ENCODE measurements at places on chromosomes 1 and 21.

GRCh38 chr1:94852788-94853187 is 32.6 kb downstream of the SLC44A3 start:
- no peak for DNase-seq

GRCh38 chr1:54282101-54282847 is 82.3 kb downstream of the MRPL37 start:
- DNase-seq: no peak

GRCh38 chr1:234533975-234534876 is 55.2 kb upstream of the TARBP1 start:
- DNase-seq: no peak

- no peak for DNase-seq
These were observed 57.3 kb downstream of the PKN2 start for GRCh38 chr1:88741413-88741812.

GRCh38 chr21:42027085-42027821 is 17.1 kb upstream of the ZBTB21 start:
- DNase-seq: no peak

DNA sequence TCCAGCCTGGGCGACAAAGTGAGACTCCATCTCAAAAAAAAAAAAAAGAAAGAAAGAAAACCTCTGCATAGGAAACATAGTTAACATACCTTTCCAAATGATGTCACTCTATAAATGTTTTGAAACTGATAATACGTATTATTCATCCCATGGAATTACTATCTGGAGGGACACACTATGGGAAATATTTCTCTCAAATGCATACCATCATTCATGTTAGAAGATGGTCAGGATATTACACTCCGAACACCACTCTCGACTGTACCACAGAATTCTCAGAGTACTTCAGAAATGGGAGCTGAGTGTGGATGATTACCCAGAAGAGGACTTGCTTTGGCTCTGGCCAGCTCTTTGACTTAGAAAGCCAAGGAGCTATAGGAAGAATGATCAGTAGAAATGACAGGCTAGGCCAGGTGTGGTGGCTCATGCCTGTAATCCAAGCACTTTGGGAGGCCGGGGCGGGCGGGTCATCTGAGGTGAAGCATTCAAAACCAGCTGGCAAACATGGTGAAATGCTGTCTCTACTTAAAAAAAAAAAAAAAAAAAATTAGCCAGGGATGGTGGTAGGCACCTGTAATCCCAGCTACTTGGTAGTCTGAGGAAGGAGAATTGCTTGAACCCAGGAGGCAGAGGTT is 5.2 kb upstream of the LIN28A start:
- DNase-seq: no peak

DNA sequence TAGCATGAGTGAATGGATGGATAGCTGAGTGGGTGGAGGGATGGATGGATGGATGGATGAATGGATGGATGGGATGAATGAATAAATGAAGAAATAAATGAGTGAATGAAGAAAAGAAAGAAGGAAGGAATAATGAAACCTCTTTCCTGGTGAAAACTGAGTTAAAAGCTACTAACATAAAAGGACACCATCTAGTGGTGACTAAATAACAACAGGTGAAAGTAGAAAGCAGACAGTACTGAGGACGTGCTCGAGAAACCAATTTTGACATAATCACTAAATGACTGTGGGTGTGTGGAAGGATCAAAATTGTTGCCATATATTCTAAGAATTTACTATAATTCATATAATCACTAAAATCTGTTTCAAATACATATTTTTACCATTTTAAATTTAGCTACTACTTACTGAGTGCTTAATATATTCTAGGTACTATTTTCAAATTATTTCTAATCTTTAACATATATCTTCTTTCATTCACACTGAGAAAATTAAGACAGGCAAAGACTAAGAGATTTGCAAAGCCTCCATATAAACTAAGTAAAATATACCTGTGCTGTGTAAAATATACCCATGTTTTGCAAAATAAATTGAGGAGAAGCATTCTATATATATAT is 522.9 kb downstream of the LRRIQ3 start:
- DNase-seq: no peak

DNA sequence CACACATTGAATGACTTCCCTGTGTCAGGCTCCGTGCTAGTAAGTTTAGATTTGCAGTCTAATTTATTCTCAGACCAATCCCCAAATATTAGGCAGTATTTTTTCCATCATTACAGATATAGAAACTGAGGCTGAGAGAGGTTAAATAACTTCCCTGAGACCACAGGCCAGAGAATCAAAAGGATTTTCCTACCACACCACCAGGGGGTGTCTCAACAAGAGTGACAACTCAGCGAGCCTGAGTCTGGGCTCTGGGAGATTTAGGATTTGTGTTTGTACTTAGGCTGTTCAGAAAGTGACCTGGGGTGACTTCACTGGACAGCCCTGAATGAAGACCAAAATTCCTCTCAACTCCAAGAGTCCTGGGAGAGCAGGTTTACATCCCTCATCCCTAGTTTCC is 13.3 kb upstream of the LCE5A start:
- no peak for DNase-seq

- no peak for DNase-seq
These were observed 31.7 kb downstream of the TRIM11 start for GRCh38 chr1:228374711-228375577.

GRCh38 chr1:30526652-30527345 is 196.6 kb downstream of the MATN1 start:
- DNase-seq: no peak

DNA sequence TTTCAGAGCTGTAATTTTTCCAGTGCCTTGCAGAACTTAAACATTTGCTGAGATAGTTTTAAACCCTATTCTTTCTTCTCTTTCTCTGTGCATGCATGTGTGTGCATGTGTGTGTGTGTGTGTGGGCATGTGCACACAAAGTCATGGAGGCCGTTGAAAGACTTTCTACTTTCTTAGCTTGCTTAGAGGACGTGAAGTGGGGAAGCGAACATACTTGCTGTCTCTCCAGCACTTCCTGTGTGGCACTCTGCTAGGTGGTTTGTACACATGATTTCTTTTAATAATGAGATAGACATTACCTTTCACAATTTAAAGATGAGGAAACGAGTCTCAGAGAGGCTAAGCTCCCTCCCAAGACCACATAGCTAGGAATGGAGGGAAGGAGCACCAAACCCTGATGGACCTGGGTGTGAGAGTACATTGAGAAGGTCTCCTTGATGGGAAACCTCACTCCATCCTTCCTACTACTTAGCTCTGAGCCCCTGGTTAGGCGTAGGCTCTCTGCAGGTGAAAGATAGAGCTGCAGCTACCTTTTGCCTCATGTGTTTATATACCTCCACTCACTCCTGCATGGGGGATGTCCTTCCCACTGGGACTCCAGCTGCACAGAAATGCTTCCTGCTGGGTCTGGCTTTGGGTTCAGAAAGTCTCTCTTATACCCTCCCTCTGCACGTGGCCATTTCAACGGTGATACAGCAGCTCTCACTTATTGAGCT is 101.9 kb upstream of the USP24 start:
- no peak for DNase-seq

GRCh38 chr1:160544647-160545046 is 21.6 kb upstream of the SLAMF6 start:
- DNase-seq: no peak

GRCh38 chr1:243705585-243705984 is 144.5 kb downstream of the AKT3 start:
- no peak for DNase-seq

DNA sequence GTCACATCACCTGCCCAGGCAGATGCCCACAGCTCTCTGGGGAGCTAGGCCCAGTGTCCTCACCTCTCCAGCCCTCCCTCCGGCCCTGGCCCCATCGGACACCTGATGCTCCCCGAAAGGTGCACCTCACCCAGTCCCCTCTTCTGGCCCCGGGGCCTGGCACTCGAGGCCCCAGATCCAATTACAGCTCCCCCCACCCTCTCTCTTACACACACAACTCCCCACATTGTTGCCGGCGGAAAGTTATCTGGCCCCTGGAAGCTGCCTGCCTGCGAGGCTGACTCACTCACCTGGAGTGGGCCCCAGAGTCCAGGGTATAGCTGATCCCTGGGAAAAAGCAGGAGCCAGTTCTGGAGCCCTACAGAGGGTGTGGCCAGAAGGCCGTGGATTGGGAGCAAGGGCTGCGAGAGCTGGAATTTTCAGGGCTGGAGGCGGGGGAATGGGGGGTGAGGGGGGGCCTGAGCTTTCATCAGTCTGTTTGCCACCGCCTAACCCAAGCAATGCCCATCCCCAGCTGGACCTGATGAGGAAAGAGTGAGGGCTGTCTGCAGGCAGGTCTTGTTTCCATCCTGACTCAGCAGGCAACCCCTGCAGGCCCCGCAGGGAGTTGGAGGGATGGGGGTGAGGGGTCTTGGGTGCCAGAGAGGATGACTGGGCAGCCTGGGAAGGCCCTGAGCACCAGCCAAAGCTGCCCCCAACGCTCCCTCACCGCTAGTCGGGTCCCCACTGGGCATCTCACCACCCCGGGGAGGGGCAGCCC is 948 bp downstream of the FBXO2 start:
- DNase-seq: no peak

DNA sequence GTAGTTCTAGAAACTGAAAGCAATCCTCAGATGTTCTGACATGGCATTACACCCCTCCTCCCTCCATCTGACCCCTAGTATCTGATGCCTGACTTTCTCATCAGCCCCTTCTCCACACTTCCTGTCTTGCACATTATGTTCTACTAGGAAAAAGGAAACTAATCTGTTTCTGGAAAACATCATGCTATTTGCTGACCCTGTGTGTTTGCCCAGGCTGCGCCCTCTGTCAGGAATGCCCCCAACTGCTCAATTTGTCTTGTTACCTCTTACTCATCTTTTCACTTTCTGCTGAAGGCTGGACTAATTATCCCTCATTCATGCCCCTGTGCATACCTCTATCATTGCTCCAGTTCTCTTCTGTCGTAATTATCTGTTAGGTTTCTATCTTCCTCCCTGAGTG is 37.5 kb upstream of the DAB1 start:
- no peak for DNase-seq

- DNase-seq: no peak
These were observed 61.1 kb downstream of the GADD45A start for GRCh38 chr1:67745875-67746698.

DNA sequence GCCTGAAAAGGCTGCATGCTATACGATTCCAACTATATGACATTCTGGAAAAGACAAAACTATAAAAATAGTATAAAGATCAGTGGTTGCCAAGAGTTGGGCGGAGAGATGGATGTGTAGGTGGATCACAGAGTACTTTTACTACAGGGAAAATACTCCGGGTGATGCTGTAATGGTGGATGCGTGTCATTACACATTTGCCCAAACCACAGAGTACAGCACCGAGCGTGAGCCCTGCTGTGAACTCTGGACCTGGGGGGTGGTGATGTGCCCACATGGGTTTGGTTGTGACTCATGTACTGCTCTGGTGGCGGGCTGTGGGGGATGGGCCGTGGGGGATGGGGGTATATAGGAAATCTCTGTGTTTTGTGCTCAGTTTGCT is 162.7 kb upstream of the COL6A1 start:
- peak; percentile 35 for DNase-seq

GRCh38 chr21:31279214-31279613 is 64.8 kb downstream of the TIAM1 start:
- DNase-seq: no peak

DNA sequence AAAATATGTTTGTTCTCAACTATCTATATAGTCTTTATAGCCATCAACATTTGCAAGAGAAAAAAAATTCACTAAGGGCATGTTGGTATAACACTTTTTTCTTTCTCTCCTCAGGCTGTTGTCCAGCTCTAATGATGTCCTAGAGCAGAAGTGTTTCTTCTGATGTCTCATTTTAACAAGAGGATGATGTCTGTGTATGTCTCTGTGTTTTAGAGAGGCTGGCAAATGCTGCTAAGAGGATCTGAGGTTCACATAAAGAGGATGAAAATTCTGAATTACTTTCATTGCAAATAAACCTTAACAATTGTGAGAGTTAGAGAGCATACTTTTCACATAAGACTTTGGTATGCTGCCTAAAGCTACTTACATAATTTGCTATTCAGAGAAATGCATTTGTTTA is 2.6 kb upstream of the BRINP3 start:
- DNase-seq: no peak

GRCh38 chr1:112761714-112762480 is 46.8 kb upstream of the PPM1J start:
- no peak for DNase-seq

- DNase-seq: no peak
These were observed 55.2 kb downstream of the LRRC53 start for GRCh38 chr1:74457253-74457652.

- no peak for DNase-seq
These were observed 115.3 kb downstream of the LTN1 start for GRCh38 chr21:28877318-28877884.

DNA sequence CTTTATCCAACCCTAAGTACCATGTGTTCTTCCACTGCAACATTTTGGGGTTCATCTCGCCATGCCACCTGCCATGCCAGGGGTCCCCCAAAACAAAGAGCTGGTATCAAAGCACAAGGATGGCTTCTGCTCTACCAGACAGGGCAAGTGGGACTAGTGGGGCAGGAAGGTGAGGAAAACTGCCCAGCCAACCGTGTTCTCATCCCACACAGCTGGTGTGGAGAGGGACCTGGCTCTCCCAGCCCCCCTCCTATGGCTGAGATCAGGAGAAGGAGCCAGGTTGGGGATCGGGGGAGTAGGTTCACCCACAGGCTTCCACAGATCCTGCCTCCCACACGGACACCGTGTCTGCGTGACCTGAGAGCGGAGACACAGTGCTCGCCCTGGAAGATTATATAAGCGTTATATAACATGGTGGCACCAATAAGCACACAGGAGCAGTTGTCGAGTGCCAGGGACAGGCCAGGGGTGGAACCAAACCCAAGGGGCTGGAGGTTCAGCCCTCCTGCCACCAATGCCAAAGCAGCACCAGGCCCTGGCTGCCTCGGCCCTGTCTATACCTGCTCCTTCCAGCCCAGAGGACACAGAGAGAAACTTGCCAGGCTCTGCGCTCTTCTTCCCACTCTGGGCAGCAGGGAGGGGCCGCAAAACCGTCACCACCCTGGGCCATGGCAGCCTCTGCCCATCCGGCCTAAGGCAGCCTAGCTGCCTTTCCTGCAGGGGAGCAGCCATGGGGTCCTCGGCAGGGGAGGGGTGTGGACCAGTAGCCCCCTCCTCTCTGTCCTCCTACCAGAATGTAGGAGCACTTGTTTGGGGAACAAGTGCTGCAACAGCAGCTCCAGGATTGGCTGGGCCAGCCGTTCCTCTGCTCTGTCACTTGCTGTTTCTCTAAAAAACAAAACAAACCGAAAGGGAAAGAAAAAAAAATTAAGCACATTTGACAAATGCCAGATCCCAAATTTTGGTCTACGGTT is 43.5 kb downstream of the CD34 start:
- no peak for DNase-seq

GRCh38 chr21:14771593-14771992 is 225.5 kb upstream of the SAMSN1 start:
- no peak for DNase-seq

GRCh38 chr1:4353090-4353856 is 301.1 kb upstream of the AJAP1 start:
- no peak for DNase-seq
